ENCODE measurements at places on chromosomes 11 and 22.

DNA sequence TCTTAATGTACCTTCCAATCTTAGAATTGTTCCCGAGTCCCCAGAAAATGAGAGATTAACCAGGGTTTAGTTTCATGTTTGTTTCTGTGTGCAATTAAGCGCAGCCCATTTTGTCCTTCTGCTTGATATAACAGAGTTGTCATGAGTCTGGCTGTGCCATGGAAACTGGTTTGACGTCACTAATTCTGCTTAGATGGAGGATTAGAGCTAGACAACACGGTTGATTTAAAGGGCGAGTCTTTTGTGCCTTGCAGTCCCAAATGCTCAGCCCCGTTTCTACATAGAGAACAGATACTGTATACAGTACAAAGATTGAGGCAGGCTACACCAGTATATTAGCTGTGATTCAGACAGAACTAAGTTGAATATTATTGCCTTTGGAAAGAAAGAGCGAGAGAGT lies 45.5 kb upstream of the ALKBH3 start:
- no peak for DNase-seq

DNA sequence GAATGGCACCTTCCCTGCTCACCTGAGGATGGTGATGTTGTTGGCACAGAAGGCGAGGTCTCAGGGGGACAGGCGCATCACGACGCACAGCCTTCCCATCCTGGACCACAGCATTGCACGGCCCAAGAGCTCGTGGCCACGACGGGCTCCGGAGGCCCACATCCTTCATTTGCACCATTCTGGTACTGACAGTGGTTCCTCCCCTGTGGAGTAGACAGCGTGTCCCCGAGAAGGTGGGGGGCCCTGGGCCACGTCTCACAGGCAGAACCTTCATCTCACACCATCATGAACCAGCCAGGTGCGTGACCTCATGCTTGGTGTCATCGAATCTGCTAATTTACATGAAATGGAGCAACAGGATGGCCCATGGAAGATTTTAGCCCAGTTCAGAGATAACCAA lies 180.0 kb downstream of the CTTN start:
- no peak for DNase-seq

GRCh38 chr11:41536021-41536568 lies 76.6 kb upstream of the LRRC4C start:
- DNase-seq = no peak

- no peak for DNase-seq
These were observed 3.5 kb upstream of the EEF1G start for GRCh38 chr11:62577046-62577714.

- no peak for DNase-seq
These were observed 101.3 kb downstream of the PDHX start for GRCh38 chr11:35017528-35018342.

DNA sequence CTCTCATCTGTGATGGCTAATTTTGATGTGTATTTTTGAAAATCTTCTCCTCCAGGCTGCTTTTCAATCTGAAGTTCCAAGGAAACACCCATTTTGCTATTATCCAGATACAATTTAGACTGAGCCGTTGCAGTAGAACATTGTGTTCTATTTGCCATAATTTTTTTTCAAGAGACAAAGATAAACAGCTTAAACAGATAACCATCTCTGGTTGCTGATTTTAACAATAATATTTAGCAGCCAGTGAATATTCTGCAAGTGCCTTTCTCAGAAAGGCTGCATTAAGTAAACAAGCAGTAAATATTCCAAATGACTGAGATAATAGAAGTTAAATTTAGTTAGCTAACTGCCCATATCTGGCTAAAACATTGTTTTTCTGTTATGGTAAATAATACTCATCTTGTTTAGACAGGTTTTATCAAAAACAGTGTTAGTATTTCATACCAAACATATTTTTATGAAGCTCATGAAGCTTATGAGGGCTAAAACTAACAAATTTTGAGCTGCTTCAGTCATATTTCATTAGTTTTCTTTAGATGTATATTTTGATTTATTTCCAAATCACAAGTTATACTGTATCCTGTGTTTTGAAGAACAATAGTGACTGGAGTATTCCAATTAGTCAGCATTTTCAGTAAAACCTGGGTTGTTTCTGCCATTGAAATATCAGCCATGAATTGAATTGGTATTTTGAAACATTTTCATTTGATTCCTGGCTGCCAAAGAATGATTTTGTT lies 206.7 kb downstream of the SBF2 start:
- no peak for DNase-seq

DNA sequence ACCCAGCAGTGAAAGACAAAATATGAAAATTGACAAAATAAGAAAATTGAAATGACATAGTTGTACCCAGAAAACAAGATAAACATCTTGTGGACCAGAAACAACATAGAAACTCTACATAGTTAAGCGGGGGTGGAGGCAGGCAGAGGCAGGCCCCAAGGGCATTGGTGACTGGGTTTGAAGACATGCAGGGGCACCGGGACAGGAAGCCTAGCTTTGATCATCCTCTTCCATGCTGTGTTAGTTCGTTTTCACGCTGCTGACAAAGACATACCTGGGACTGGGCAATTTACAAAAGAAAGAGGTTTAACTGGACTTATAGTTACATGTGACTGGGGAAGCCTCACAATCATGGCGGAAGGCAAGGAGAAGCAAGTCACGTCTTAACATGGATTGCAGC lies 33.5 kb upstream of the CRTAM start:
- no peak for DNase-seq

DNA sequence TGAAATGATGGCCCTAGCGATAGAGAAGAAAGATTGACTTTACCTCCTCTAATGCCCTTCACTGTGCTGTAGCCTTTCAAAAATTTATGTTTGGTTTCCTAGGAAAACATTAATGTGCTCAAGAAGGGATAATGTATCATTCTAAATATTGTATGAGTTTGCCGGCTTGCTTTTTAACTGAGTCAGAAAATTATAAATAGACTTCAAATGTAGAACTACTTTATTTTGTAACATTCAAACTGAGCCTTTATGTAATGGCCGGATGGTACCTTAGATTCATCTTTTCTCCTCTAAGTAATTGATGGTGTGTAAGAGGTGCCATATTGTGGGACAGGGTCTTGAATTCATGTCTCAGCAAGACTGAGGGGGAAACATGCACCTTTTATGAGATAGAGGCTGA lies 57.7 kb downstream of the BID start:
- no peak for DNase-seq

GRCh38 chr11:100766764-100767163 lies 79.7 kb downstream of the ARHGAP42 start:
- DNase-seq = no peak

GRCh38 chr11:73999581-74000306 lies 9.1 kb downstream of the UCP3 start:
- no peak for DNase-seq

DNA sequence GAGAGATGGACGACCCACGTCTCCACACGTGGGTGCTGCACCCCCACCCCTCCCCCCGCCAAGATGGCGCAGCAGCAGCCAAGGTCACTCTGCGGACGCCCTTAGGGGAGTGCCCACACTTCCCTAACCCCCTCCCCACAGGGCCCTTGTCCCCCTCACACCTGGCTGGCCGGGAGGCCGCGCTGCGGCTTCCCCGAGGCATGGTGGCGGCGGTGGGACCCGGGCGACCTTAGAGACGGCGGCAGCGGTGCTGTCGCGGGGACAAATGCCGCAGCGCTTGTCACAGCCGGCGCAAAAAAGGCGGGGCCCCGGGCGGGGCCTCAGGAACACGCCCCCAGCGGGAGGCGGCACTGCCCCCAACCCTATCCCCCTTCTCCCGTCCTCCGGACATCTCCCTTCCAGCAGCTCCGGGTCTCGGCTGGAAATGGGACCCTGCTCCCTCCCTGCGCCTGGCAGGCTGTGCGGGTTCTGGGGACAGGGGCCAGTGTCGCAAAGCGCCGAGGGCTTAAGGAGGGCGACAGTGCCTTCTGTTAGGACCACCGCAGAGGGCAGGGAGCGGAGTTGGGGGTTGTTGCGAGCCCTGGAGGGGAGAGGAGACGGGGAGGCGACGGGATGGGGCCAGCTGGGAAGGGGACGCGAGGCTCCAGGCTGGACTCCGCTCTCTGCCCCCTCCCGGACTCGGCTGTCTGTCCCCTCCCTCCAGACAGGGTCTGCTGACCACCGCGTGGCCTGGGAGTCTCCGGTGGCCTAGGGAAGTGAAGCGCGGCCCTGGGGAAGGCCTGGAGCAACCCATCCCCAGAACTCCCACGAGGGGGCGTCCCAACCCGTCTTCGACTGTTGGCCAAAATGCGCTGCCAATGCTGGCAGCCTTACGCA lies at the start of gene CHCHD10:
Gene CHCHD10 (minus strand): TSS at position 300 of the 876 bp plus-strand sequence. CDS start 98 bp downstream, at position 202.
- DNase-seq = no peak

DNA sequence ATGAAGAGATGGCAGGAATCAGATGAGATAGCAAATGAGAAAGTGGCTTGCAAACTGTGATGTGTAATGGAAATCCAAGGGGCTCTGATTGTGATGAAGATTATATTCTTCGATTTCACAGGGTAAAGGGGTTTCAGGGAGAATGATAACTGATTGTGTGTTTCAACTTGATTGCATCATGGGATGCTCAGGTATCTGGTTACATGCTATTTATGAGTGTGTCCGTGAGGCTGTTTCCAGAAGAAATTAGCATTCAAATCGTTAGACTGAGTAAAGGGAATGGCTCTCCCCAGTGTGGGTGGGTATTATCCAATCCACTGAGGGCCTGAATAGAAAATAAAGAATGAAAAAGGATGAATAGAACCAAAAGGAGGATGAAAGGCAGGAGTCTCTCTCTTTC lies 278.7 kb upstream of the LARGE1 start:
- DNase-seq = no peak

DNA sequence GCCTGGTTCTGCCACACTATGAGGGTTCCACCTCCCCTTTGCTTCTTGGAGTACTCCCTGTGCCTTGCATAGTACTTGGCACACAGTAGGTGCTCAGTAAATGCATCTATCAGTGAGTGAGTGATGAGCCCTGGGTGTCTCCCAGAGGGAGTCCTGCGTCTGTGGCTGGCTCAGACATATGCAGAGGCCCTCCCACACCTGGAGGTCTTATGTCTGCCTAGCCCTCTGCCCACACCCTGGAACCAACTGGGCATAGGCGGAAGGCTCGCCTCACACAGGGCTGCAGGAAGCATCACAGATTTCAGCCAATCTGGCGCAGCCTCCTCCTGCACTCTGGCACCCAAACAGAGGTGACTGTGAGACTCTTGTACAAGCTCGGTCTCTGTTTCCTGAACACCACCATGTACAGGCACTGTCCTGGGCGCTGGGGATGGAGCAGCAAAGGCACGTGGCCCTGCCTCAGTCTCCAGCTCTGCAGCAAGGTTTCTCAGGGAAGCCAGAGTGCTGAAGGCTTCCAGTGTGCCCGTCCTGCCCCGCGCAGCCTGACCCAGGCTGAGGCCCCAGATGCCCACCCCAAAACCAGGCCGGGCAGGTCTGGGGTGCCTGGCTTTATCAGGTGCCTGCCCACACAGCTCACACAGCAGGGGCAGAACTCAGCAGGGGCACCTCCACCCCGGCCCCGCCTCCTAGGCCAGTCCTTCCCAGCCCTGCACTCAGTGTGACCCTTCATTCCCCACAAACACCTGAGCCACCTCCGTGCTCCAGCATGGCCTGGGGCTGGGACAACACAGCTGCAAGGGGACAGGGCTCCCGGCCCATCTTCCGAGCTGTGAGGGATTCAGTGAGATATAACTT lies 26.7 kb downstream of the FLRT1 start:
- DNase-seq = no peak

- no peak for DNase-seq
These were observed 83.6 kb downstream of the PIWIL4 start for GRCh38 chr11:94650756-94651155.

- no peak for DNase-seq
These were observed 40.5 kb downstream of the NAT10 start for GRCh38 chr11:34145847-34146381.

DNA sequence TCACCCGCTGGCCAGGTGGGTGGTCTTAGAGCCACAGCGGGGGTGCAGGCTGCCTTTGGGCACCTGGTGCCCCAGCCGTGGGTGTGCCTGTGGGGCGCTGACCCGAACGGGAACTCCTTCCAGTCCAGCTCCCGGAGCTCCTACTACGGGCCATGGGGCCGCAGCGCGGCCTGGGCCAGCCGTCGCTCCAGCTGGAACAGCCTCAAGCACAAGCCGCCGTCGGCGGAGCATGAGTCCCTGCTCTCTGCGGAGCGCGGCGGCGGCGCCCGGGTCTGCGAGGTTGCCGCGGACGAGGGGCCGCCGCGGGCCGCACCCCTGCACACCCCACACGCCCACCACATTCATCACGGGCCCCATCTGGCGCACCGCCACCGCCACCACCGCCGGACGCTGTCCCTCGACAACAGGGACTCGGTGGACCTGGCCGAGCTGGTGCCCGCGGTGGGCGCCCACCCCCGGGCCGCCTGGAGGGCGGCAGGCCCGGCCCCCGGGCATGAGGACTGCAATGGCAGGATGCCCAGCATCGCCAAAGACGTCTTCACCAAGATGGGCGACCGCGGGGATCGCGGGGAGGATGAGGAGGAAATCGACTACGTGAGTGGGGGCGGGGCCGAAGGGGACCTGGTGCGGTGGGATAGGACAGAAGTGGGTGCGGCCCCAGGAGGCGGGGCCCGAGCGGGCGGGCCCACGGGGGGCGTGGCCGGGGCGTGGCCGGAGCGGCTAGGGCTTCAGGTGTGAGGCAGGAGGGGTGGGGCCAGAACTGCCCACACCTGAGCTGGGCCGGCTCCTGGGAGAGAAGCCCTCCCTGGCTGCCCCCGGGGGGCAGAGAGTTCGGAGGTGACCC lies 91.5 kb downstream of the CACNA1I start:
- no peak for DNase-seq

- DNase-seq = no peak
These were observed 150.2 kb downstream of the CSNK2A3 start for GRCh38 chr11:11202885-11203284.

GRCh38 chr22:45864959-45865476 lies 111.9 kb downstream of the WNT7B start:
- DNase-seq = no peak

DNA sequence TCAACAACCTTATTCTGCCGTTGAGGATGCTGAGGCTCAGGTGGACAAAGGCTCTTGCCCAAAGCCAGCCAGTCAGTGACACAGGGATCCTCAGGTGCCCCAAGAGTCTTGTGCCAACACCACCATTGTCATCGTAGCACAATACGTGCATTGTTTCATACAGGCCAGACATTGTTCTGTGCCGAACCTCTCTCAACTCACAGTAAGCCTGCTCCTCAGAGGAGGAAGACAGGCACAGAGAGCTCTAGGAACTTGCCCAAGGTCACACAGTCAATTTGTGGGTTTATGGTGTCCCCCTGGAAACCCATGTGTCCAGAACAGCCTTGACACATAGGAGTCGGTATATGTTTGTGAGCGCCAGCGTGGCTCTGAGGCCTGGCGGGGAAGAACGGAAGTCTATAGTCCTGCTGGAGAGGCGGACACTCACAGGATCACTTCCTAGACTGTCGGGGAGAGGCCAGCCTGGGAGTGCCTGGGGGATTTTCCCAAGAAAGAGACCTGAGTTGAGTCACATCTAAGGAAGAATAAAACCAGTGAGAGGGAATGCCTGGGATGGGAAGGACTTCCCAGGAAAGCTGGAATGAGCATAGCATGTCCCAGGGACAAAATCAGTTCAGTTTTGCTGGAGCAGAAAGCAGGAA lies 20.2 kb downstream of the LIF start:
- DNase-seq = no peak

GRCh38 chr11:79768343-79768742 lies 327.5 kb upstream of the TENM4 start:
- no peak for DNase-seq
